B cell (primary cell): ENCODE measurements at places on chromosomes 2 and 18.

DNA sequence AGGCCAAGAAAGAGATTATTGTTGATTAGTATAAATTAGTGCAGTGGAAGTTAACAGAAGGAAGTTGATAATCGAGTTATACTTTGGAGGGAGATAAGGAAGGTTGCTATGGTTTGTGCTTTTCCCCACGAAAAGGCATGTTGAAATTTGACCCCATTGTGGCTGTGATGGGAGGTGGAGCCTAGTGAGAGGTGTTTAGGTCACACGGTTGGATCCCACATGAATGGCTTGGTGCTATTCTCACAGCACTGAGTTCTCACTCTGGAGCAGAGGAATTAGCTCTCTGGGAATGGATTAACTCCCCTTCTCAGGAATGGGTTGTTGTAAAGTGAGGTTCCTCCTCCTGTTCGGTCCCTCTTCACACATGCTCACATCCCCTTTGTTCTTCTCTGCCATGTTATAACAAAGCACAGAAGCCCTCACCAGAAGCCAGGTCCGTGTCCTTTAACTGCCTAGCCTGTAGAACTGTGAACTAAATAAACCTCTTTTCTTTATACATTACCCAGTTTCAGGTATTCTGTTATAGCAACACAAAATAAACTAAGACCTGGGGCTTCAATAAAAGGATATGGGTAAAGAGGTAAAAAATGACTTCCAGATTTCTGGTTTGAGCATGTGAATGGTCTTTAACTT, 21.9 kb downstream of the PIGN start:
- no peak for DNase-seq

GRCh38 chr2:203534621-203535077, 452 bp downstream of the RAPH1 start:
- peak; percentile 46 for DNase-seq

DNA sequence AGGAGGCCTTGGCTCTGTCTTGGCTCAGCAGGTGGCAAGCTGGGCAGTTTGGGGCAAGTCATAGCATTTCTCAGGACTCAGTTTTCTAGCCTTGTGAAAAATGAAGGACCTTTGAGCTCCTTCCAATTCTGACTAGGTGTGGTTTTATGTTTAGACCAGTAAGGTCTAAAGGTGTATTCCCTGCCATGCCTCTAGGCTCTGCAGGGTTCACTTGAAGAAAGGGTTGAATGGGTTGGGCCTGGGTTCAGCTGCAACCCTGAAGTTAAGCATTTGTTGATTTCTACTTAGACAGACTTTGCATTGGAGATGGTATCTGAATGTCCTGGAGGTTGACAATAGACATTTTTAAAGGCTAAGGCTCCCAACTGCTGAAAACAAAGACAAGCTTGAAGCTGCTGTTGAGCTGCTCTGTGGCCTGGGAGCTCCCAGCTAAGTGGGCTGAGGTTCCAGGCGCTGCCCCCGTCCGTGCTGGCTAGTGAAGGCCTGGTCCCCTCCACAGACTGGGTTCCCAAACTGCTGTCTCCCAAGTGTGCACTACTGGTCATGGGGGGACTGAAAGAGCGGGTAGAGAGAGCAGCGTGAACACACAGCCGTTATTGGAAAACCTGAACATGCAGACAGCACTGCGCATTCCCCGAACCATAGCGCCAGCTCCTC, 100.7 kb upstream of the SMAD7 start:
- no peak for DNase-seq

GRCh38 chr18:25724121-25724520, 366.3 kb downstream of the SS18 start:
- DNase-seq, result no peak

DNA sequence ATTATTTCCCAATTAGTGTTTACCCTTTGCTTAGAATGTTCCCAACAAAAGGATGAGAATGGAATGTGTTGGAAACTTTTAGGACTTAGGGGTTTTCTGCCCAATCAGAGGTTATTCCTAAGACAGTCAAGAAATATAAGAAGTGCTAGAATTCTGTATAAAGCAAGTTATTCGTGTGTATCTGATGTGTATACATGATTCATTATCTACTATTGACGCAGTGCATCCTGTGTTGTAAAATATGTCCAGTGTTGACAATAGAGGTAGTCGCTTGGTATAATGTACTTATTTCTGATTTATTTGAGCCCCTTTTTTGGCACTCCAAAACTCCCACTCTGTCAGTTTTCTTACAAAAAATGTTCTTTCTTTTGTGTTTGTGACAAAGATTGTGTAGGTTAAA, 881 bp downstream of the PIKFYVE start:
- no peak for DNase-seq

- DNase-seq, result no peak
Observed at GRCh38 chr18:26708806-26709716, 156.4 kb downstream of the AQP4 start.

DNA sequence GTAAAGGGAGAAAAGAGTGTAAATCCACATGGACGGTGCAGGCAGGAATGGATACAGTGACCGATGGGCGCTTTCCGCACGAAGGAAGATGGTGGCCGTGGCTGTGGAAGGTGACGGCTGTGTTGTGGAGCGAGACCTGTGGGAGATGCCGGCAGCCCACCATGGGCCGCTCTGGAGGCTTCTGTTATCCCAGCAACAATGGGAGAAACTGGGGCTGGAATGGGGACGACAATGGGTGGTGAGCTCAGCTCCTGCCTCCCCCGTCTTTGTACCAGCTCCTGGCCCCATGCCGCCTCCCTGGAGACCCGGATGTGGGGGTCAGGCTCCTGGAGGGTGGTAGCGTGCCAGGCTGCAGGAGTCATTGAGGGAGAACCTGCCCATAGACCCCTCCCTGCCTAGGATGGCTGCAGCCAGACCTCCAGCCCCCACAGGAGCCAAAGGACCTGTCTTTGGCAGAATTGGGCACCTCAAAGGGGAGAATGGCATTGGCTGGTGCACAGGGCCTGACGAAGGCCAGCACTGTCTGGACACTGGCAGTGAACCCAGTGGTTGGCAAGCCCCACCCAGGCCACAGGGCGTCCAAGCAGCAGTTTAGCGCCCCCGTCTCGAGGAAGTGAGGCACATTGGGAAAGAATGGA, 72.6 kb downstream of the SLC66A2 start:
- no peak for DNase-seq

- no peak for DNase-seq
Observed at GRCh38 chr2:14632133-14632936, at the start of gene LRATD1. Gene LRATD1 (plus strand): TSS chr2:14632717. CDS start chr2:14633980, 1,263 bp downstream.

DNA sequence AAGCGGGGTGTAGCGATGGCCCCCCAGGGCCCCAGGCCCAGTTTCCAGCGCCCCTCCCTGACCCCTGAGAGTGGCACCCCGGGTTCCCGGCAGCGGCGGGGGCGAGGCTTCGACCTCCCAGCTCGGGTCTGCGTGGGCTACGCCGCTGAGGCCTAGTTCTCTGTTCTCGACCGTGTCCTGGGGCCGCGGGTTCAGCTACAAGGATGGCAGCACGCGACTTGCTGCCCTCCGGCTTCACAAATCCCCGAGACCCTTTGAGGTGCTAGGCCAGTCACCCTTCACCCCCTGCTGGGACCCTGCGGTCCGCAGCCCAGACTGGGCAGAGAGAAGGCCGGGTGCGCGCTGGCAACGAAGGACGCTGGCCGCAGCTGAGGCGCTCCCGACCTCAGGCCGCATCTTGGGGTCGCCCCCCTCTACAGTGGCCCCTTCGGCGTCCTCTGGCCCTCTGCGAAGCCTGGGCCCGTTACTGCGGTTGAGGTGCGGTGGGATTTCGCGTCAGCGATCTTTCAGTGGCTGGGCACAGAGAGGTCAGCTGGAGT, 1.2 kb downstream of the OTX1 start:
- DNase-seq, result peak; percentile 51

DNA sequence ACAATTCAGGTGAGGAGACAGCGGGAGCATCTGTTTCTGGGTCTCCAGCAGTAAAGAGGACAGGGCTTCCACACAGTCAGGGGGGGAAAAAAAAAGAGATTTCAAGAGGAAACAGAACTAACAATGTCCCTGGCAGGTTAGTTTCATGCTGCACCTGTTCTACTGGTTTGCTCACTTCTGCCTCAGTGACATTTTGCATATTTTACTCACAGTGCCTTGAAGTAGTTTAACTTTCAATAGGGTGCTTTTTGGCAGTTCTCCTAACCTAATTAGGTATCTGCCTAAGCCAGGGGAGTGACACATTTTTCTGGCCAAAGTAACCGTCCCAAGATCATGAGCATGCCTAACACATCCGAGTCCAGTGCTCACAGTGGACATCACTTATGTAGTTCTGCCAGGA, 109.0 kb upstream of the ALK start:
- no peak for DNase-seq

DNA sequence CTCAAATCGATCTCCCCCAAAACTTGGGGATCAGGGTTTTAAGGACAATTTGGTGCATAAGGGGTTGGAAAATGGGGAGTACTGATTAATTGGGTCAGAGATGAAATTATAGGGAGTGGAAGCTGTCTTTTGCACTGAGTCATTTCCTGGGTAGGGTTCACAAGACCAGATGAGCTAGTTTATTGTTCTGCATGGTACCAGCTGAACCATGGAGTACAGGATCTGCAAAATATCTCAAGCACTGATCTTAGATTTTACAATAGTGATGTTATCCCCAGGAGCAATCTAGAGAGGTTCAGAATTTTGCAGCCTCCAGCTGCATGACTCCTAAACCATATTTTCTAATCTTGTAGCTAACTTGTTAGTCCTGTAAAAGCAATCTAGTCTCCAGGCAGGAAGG, 73.1 kb downstream of the CPO start:
- DNase-seq, result no peak
